ENCODE measurements at places on chromosomes 1 and 21.

GRCh38 chr1:167090314-167090942, at the start of gene GPA33:
Gene GPA33, minus strand, starts transcription at chr1:167090377. Its CDS starts 90 bp downstream, at chr1:167090287.
- peak; percentile 54 for DNase-seq

DNA sequence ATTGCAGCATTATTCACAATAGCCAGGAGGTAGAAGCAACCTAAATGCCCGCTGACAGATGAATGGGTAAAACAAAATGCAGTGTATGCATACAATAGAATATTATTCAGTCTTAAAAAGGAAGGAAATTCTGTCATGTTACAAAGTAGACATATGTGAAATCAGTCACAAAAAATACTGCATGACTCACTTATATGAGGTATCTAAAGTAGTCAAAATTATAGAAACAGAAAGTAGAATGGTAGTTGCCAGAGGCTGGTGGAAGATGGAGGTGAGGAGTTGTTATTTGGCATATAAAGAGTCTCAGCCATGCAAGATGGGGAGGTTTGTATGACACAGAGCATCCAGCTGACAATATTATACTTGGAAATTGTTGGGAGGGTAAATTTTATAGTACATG, 43.0 kb upstream of the EGLN1 start:
- DNase-seq, result no peak

- DNase-seq, result no peak
Observed at GRCh38 chr1:109932679-109933078, 22.0 kb downstream of the CSF1 start.

DNA sequence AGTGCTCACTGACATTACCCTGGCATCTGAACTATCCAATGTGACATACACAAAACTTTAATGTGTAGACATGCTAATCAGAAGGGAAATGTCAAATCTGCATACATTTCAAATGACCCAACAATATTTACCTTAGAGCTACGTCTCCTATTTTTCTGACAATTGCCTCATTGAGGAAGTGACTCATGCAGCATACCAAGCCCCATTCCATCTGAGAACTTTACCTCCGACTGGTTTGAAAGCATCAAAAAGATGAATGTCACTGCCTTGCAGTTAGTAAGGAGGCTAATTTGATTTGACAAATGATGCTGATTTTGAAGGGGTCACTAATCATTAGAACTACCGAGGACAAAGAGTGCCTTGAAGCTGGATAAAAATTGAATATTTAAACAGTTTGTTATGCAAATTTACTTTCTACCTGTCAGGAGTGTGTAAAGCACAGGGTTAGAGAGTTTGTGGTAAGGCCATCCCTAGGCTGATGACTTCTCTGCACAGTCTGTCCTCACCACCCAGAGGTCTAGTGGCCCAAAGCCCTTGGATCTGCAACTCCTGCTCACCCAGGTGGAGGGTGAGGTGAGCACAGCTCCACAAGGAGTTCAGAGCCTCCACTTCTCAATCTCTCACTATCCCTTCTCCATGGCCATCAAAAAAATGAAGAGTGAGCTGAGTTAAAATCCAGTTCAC, 500.3 kb upstream of the C1orf87 start:
- DNase-seq, result no peak

- DNase-seq, result no peak
Observed at GRCh38 chr1:245154429-245155271, at the start of gene KIF26B. Gene KIF26B, plus strand, starts transcription at chr1:245154985. Its CDS starts 440 bp downstream, at chr1:245155425.

DNA sequence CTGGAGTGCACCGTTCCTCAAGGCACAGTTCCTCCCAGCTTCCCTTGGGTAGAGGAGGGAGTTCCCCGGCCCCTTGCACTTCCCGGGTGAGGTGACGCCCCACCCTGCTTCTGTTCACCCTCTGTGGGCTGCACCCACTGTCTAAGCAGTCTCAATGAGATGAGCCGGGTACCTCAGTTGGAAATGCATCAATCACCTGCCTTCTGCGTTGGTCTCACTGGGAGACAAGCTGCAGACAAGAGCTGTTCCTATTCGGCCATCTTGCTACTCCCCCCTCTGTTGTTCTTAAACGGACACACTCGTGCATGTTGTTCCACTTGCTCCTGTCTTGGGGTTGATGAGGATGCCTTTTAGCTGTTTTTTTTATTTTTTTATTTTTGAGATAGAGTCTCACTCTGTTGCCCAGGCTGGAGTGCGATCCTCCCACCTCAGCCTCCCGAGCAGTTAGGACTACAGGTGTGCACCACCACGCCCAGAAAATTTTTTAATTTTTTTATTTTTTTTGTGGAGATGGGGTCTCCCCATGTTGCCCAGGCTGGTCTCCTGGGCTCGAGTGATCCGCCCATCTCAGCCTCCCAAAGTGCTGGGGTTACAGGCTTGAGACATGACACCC, 3.0 kb upstream of the MORC3 start:
- no peak for DNase-seq

DNA sequence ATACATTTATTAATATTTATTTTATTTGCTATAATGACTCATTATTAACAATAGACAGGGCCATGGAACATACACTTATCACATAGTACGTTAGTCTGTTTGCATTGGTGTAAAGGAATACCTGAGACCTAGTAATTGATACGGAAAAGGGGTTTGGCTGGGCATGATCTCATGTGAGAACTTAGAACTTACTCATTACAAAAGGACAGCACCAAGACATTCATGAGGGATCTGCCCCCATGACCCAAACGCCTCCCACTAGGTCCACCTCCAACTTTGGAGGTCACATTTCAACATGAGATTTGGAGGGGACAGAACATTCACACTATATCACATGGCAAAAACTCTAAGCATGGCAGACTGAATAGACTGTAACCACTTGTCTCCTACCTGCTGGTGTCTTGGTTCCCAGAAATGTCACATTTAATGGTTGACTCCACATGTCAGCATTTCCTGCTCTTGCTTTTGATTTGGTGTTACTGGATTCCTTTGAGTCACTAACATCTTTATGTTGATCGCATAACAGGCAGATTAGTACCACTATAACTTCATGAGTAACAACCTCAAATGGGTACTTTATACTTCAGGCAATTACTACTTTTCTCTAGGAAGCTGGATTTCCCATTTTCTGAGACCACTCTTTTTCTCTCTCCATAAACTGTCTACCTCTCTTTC, 3.5 kb upstream of the C1orf116 start:
- DNase-seq, result no peak

DNA sequence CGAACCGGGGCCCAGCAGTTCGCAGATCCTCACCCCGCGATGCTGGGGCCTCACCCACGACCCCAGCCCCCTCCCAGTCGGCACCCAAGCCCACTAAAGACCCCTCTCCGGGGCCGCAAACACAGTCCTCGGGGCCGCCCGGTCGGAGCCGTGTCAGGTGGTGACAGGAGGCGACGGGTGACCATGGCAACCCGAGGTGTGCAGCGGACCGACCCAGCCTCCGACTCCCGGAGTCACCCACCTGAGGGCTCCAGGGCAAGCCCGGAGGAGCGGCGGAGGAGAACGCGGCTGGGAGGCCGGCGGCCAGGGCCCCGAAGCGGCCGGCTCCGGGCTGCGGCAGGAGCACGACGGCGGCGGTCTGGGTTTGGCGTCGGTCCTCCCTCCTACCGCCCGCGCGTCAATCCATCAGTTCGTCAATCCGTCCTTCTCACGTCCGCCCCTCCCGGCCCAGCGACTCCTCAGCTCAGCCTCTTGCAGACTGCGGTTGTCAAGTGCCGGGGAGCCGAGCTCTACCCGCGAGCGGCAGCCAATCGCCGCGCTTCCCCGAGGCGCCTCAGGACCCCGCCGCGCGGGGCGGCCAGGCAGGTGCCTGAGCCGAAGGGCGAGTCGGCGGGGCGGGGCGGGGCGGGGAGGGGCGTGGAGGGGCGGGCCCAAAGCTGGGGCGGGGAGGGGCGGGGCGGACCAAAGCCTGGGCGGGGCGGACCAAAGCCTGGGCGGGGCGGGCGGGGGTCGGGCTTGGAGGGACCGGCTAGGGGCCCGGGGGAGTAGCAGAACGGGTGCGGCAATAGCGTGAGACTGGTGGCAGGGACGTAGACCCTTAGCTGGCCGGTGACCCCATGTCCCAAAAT, at the start of gene WDR47:
Gene WDR47, minus strand, starts transcription at position 482 of the 848 bp plus-strand sequence. CDS start 18,590 bp downstream, outside the sequence.
- peak; percentile 97 for DNase-seq

GRCh38 chr1:99465176-99465900, 180.6 kb upstream of the PALMD start:
- no peak for DNase-seq

DNA sequence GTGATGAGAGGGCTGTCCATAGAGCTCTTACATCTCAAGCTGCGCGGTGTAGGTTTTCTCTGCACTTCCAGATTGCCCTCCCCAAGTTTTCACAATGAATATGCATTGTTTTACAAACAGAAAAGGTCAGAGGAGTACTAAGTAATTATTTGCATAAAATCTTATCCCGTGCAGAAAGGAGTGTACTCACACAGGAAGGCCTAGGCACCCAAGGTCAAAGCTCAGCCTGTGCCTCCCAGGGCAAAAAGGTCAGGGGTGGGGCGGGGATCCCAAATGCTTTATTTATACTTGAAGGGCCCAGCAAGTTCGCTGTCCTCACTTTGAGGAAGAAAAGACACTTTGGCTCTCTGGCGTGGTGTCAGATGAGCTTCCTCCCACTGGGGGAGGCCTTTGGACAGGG, 10.3 kb upstream of the KCNE1 start:
- no peak for DNase-seq

- DNase-seq, result no peak
Observed at GRCh38 chr1:46081619-46082018, 50.8 kb downstream of the PIK3R3 start.

DNA sequence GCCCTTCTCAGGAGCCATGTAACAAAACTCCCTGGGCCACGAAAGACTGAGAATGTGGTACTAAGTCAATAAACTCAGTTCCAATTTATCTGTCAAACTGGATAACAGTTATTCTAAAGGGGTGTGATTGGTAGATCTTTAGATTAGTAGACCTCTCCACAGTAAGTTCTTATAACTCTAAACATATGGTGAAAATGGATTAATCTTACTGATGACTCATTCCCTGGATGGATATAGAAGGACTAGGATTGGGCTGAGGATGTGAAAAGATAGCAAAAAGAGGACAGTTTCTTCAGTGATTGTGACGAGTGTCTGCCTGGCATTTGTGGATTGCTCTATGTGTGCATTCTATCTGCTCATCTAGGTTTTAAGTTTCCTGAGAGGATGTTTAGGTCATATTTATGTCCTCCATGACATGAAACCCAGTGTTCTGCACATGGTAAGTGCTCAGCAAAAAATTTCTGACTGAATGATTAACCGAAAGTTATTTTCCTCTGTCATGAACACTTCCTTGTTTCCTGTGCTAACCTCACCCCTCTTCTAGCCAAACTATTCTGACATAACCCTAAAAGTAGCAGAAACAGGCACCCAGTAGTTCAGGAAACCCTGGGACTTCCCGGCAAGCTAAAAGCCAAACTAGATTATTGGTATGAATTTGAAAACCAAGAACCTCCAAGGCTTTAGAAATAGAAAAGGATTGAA, 397.5 kb upstream of the PLXNA2 start:
- DNase-seq, result no peak

DNA sequence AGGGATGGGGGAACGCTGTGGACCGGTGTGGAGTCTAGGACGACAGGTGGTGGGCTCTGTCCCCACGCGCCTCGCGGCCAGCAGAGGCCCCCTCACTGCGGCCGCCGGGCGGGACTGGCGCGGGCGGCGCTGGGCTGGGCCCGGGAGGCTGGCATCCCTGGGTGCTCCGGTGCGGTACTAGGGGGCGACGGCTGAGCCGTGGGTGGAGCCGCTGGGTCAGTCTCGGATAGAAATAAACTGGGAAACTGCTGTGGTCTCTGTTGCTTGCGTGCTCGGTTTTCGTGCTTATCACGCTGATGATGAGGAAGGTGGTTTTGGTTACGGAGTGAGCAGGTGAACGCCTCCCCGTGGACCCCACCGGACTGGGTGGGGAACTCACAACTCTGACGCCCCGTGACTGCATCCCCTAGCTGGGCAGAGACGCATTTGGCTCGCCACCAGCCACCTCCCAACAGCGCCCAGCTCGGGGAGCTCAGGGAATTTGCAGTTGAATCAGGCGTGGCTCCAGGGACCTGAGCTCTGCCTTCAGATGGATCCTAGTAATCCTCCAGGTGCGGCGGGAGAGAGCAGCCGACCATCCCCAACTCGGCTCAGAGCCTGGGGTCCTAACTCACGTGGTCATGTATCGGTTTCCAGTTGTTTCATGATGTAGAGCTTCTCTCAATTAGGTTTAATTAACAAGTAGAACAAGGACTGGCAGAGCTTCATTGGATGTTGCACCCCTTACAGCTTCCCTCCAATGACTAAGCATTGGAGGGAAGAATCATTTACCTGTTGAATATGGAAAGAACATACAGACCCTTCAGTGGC, 32.1 kb downstream of the HSD17B7 start:
- peak; percentile 1 for DNase-seq

- no peak for DNase-seq
Observed at GRCh38 chr1:67821263-67821662, 12.0 kb downstream of the GNG12 start.

- no peak for DNase-seq
Observed at GRCh38 chr1:39047374-39048229, 21.5 kb downstream of the NDUFS5 start.

- DNase-seq, result no peak
Observed at GRCh38 chr1:224559981-224560728, 56.0 kb upstream of the CNIH3 start.

DNA sequence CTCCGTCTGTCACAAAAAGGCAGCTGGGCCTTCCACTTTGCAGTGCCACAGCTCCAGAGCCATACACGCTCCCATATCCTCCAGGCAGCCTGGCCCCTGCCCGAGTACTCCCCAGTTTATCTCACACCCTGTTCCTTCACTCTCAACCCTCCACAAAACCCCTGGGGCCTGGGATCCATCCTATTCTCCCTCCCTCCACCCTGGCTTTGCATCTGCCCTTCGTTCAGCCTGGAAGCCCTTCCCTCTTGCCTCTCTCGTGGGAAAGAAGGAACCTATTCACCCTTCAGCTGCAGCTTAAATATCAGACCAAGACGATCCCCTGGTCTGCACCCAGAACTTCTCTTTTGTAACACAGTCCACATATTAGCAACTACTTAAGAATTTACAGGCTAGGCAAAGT, 56.7 kb downstream of the CAMK2N1 start:
- DNase-seq, result no peak

- no peak for DNase-seq
Observed at GRCh38 chr1:59833991-59834390, 19.2 kb downstream of the HOOK1 start.

- peak; percentile 21 for DNase-seq
Observed at GRCh38 chr1:211833174-211833820, 2.7 kb upstream of the LPGAT1 start.

DNA sequence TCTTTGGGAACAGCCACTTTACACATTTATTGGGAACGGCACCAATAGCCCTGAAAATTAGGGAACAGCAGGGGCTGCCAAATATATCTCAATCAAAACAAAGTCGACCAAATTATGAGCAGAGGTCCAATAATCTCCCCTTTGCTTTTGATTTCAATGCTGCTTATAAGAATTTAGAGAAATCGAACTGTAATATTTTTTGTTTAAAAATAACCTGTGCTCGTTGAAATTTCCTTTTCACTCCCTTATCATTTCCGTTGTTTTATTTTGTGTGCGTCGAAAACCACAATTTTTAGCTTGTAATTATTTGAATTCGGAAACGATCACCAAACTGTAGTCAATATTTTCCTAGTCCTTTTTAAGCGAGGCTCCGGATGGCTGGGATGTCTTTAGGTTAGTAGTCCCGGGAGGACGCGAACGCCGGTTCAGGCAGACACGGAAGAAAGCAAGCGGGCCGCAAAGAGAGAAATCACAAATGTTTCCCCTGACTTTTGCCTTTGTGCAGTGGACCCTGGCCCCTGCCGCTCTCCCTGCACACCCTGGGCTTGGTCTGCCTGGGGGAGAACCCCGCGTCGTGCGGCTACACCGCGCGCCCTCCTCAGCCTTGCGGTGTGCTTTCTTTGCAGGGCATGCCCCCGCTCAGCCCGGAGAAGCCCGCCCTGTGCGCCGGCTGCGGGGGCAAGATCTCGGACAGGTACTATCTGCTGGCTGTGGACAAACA, 2.3 kb downstream of the LHX9 start:
- no peak for DNase-seq

- DNase-seq, result no peak
Observed at GRCh38 chr1:163796394-163796821, 474.7 kb downstream of the NUF2 start.

All from CD4-positive, alpha-beta T cell treated with Interleukin-12 subunit alpha and Interleukin-12 subunit beta, for 1 hour (primary cell).